WTC11 (cell line): ENCODE measurements at places on chromosomes 16 and 17. TPM values are rescaled to one million over a fixed set of nuclear protein-coding genes. Genes with fewer than 3 reads are reported as not detected.

Gene TUBD1
- 12.0 to 21.4 TPM (median 16.6 TPM) in 3 replicates for total RNA-seq

Gene SLC25A10
- total RNA-seq, result 34.0 to 38.7 TPM (median 37.9 TPM) in 3 replicates

Gene NUFIP2
- total RNA-seq, result 87.1 to 93.1 TPM (median 90.5 TPM) in 3 replicates

DNA sequence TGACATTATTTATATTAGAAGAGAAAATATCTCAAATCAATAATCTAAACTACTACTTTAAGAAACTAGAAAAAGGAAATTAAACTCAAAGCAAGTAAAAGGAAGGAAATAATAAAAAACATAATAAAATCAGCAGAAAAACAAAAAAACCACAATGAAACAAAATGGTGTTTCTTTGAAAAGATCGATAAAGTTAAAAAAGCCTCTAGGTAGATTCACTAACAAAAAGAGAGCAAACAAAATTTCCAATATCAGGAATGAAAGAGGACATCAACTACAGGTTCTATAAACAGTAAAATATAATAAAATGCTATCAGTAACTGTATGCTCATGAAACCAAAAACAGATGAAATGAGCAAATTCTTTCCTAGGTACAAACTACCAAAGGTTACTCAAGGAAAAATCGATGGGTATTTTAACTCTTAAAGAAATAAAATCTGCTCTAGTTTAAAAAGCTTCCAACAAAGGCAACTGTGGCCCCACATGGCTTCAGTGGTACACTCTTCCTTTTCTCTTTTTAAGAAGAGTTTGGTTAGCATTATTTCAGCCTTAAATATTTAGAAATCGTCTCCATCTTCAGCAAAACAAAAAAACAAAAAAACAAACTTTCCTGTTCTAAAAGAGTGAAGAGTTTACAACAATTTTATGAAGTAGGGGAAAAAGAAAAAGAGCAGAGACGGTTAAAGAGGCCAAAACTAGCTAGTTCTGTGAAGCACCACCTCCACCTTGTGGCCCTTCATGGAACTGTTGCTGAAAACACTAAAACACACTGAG, 102.2 kb downstream of the TRIM37 start:
- H3K27me3 ChIP-seq, result no peaks in the 10 kb centered on the region
- peak; percentile 78 for DNase-seq
- peaks cover 14% of the 10 kb centered on the region for H3K36me3 ChIP-seq
- H3K4me3 ChIP-seq, result no peak overlapping the region
- H3K27ac ChIP-seq, result peak overlapping the region; percentile 48; the same call in 1 of the 2 replicates

DNA sequence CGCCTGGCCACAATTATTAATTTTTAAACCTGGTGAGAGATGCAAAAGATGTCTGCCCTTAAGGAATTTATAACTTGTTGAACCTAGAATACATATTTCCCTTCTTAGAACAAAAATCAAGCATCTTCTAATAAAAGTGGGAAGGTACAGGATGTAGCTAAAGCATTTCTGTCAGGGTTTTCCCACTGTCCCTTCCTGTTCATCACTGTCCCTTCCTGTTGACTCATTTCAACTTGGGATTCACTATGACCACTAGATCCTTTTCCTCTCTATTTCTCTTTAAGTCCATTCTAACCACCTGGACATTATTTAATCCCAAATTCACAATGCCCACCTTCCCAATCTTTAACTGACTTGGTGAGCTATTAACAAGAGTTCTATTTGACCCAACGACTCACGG, 33.9 kb upstream of the CDRT4 start:
- peaks cover 20% of the 10 kb centered on the region for H3K4me1 ChIP-seq
- H3K4me3 ChIP-seq, result no peak overlapping the region
- DNase-seq, result no peak

DNA sequence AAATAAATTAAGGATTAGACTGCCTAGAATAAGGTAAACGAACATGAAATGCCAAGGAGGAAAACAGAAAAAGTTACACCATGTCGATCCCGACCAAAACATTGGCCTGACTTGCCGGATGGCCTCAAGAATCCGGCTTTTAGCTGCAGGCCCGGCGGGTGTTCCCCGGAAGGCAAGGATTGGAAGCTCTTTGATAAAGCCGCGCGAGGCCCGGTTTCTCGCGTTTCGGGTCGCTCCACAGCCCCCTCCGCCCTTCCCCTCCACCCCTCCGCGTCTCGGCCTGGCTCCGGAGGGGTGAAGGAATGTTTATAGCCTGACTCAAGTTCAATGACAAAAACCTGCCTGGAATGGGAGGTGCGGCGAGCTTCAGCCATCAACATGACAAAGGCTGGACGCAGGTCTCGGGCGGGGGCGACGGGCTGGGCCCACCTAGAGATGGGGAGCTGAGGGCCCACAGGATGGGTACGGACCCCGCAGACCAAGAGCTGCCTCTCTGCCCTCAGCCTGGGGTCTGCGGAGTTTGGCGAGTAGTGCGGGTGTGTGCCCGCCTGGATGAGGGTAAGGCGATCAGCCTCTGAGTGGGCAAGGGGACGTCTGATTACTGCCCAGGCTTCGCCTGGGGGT, 2.6 kb downstream of the PRAC1 start:
- H3K4me3 ChIP-seq, result peak overlapping the region; percentile 85
- peaks cover 57% of the 10 kb centered on the region for H3K4me1 ChIP-seq
- H3K27ac ChIP-seq, result no peak overlapping the region
